Fibroblast of skin of right quadriceps (primary cell): ENCODE measurements at places on chromosomes 7 and 10.

- peak; percentile 39 for DNase-seq
These were observed 40.6 kb downstream of the CYP17A1 start for GRCh38 chr10:102796407-102797176.

- peak; percentile 39 for DNase-seq
These were observed 3.5 kb downstream of the NRF1 start for GRCh38 chr7:129615018-129615417.

- DNase-seq = no peak
These were observed 52.6 kb downstream of the GNAI1 start for GRCh38 chr7:80187279-80187678.

DNA sequence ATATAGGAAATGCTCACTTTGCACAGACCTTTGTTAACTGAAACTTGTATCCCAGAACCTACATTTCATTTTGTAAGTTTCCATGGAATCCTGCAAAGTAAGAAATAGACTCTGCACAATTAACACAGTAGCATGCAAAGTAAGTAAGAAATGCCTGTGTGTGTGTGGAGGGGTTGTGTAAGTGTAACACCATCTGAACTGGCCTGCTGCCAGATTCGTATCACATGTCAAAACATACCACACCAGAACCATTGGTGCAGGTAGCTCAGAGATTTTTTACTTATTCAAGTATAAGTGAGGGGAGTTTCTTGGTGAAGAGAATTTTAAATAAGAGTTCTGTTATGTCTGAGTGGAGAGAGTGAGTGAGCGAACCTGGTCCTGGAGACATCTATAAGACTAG lies 17.9 kb upstream of the DDX21 start:
- DNase-seq = no peak

- DNase-seq = peak; percentile 34
These were observed 106.5 kb downstream of the HTR7 start for GRCh38 chr10:90751107-90751997.

- no peak for DNase-seq
These were observed 180.3 kb upstream of the TCF7L2 start for GRCh38 chr10:112769611-112770370.

DNA sequence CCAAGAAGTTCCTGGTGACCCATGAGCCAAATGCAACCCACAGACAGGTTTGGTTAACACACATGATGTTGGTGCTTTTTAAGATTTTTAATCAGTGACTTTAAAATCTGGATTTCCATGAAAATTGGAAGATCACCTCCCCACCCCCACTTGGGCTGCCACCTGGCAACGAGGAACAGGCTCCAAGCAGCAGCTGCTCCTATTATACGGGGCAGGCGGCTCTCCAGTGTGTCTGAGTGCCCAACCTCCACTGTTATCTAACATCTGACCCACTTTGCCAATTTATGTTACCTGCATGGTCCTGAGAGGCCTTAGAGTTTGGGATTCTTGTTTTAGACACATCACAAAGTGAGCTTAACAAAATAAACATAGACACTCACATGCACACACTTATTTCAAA lies 56.4 kb downstream of the SGMS1 start:
- no peak for DNase-seq

DNA sequence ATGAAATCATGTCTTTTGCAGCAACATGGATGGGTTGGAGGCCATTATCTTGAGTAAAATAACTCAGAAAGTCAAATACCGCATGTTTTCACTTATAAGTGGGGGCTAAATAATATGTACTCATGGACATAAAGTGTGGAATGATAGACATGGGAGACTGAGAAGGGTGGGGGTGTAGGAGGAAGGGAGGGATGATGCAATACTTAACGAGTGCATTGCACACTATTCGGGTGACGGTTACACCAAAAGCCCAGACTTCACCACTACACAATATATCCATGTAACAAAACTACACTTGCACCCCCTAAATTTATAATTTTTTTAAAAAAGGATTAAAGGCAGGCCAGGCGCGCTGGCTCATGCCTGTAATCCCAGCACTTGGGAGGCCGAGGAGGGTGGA lies 13.6 kb downstream of the LGI1 start:
- peak; percentile 13 for DNase-seq
